ENCODE measurements at places on chromosomes 12 and 14. TPM values are rescaled to one million over a fixed set of nuclear protein-coding genes. Genes with fewer than 3 reads are reported as not detected.

- no peak for DNase-seq
These were observed 242.8 kb downstream of the DPF3 start for GRCh38 chr14:72651081-72651480.

GRCh38 chr14:100790502-100791347 lies 35.2 kb upstream of the MEG3 start:
- DNase-seq = no peak

DNA sequence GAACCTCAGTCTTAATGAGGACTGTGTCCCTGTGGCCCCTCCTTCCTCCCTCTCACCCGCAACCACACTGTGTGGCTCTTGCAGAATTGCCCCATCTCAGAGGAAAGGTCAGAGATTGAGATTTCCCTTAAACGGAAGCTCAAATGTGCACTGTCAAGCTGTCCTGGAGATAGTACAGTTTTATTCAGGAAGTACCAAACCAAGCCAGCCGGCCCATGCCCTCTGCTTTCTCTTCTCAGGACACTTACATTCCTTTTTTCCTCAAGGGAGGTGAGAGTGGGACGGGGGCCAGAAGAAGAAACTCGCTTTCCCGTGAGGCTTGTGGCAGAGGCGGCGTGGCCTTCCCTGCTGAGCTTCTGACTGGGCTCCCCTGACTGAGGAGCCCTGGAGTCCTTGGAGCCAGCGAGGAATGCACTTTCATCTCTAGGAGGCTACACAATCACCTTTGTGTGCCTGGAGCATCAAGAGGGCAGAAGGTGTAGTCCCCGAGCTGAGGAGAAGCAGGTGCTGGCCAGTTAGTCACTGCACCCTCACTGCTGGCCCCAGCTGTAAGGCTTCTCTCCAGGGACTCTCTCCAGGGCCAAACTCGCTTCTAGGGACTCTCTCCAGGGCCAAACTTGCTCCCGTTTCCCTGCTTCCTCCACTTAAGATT lies 24.1 kb upstream of the ATP2A2 start:
- no peak for DNase-seq

DNA sequence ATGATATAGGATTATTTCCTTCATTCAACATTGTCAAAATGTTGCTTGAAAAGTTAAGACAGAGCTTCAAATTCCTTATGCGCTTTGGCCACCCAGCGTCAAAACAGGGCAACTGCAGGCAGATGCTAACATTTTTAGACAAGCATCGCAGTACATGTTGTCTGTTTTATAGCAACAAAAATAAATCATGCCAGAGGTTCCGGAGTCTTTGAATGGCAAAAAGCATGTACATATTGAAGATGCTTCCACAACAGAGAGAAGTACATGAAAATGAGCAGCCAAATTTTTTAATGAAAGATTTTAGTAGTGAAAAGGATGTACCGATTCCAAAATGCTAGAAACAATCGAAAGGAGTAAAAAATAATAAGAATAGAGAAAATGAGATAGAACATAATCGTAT lies 49.8 kb upstream of the USP15 start:
- DNase-seq = no peak

Gene HOXC5
- 2.5 TPM for polyA plus RNA-seq

Gene KTN1
- polyA plus RNA-seq = 241 TPM

Gene BICDL1
- polyA plus RNA-seq = 1.4 TPM

Gene DLK1
- polyA plus RNA-seq = 15.3 TPM

Gene LPCAT3
- 59.3 TPM for polyA plus RNA-seq
